ENCODE measurements at places on chromosomes 6 and 20. TPM values are rescaled to one million over a fixed set of nuclear protein-coding genes. Genes with fewer than 3 reads are reported as not detected.
A peak's percentile ranks its signal among the peaks of the same experiment; 100 is the strongest.

TTK gene
- 39.0 TPM for total RNA-seq

DNA sequence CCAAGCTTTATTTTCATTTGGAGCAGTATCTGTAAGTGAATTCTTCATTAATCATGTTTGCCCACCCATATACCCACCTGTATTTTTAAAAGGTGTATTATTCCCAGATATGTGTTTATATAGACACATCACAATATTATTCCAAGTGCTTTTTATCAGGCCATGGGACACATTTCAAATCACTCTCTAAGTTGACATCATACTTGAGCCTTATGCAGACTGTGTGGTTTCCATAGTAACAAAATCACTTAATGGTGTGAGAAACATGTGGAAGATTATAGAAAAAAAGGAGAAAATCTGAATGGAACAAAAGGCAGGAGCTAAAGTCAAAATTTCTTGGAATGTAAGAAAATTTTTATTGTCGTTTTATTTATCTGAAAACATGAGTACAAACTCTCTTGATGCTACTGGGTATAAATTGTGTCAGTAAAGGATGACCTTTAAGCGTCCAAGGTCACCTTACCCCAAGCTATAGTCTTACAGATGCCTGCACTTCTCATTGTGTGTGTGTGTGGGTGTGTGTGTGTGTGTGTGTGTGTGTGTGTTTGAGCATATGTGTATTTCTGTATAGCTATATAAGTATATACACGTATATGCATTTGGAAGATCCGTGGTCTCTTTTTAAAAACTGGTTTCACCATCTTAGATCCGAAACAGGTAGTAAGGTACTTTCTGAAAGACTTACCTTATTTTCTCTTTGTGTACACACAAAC is 79.8 kb upstream of the CCN6 start:
- no peak for DNase-seq

DNA sequence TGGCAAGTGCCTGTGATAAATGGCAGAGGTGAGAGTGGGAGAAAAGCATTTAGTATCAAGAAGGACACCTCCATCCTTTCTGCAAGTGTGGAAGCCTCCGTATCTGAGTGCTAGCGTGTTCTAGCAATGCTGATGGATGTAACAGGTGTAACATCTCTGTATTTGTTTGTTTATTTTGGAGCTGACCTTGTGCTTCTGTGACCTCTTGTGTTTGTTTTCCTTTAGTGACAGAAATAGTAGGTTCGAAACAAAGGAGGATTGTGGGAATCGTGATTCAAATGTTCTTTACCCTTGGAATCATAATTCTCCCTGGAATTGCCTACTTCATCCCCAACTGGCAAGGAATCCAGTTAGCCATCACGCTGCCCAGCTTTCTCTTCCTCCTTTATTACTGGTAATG is 60.4 kb downstream of the SLC22A3 start:
- no peak for DNase-seq

GRCh38 chr6:5150551-5151075 is 65.5 kb downstream of the PPP1R3G start:
- no peak for DNase-seq

SCAND1 gene
- total RNA-seq: 90.9 TPM

DNA sequence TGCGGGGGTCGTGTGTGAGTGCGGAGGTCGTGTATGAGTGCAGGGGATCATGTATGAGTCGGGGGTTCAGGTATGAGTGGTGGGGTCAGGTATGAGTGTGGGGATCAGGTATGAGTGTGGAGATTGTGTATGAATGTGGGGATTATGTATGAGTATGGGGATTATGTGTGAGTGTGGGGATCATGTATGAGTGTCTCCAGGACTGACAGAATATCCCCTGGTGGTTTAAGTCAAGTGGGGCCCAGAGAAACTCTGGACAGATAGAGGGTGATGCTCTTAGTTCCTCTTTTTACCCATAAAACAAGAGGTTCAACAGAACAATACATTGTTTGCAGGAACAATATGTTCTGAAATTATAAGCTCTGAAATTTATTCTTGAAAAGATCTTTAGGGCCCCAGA is 131.9 kb downstream of the UST start:
- DNase-seq: no peak

MMP24 gene
- 0.52 TPM for total RNA-seq

KHDC1 gene
- total RNA-seq: 7.9 TPM

DNA sequence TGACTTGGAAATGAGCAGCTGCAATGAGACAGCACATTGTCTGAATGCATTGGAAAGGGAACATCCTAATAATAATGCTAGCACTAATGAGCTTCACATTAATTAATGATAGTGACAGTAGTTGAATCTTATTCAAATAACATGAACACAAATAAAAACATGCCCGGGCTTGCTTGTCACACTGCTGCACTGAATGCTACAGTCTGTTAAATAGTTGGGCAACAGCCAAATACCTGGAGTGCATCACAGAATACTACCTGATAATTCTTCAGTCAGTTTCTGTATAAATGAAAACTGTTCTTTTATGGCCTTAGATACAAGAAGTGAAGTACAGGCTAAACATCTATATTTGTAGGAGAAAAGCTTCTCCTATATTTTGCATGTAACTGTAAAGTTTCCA is 458.7 kb downstream of the RNF144B start:
- no peak for DNase-seq

- no peak for DNase-seq
These were observed 103.4 kb upstream of the RALGAPA2 start for GRCh38 chr20:20815711-20816455.

DNA sequence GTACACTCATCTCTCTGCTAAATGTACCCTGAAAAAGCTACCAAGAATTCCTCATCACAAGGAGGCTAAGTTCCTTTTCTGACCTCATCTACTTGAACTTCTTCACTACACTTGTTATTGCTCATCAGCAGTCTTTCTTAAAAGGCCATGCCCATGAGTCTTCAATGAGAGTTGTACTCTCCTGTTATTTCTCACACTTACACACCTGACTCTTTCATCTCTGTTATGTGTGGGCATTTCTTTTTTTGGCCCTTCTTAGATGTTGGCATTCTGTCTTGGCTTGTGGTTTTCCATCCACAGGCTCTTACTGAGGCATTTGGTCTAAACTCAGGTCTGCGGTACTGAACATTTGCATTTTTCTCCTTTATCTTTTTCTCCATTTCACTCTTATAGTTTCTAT is 10.7 kb upstream of the SLC17A1 start:
- no peak for DNase-seq

SHLD1 gene
- total RNA-seq: 5.1 TPM

DNA sequence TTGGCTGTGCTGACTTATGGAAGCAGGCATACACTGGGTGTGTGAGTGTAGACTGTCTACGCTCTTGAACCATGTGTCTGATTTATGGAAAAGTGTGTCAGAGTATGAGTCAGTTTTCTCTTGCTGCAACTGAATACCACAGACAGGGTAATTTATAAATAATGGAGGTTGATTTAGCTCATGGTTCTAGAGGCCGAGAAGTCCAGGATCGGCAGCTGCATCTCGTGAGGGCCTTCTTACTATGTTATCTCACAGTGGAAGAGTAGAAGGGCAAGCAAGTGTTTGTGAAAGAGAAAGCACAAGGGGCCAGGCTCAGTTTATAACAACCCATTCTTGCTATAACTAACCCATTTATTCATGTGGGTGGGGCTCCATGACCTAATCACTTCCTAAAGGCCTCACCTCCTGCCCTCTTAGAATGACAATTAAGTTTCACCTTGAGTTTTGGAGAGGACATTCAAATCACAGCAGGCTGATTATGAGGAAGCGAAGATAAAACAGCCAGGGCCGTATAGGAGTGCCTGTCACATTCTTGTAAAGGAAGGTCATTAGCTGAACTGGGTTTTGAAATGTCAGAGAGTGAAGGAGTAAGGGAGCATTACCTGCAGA is 6.7 kb downstream of the GPR31 start:
- no peak for DNase-seq

ELOVL4 gene
- 1.6 TPM for total RNA-seq

THEMIS gene
- total RNA-seq: not detected

DNA sequence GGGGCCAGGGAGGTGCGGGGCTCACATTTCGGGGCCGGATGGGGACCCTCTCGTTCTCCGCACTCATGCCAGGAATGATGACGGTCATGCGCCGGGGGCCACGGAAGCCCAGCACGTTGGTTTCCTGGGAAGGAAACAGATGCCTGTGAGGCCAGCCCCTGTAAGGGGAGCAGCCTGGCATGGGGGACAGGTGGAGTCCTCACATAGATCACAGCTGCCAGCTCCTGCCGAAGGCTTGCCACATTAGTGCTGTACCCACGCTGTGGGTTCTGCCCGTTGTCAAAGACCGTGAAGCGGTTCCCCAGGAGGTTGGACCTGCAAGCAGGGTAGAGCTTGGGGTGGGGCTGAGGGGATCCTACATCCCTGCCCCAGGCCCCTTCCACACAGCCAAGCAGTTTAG is 6.7 kb upstream of the TEAD3 start:
- DNase-seq: no peak

WASF1 gene
- 15.8 TPM for total RNA-seq

- DNase-seq: peak; percentile 80
These were observed 60.5 kb upstream of the SLC22A23 start for GRCh38 chr6:3517350-3517749.

RAET1L gene
- 1.1 TPM for total RNA-seq

LST1 gene
- not detected for total RNA-seq

GRCh38 chr6:66940003-66940402 is 1233.0 kb upstream of the EYS start:
- no peak for DNase-seq

DNA sequence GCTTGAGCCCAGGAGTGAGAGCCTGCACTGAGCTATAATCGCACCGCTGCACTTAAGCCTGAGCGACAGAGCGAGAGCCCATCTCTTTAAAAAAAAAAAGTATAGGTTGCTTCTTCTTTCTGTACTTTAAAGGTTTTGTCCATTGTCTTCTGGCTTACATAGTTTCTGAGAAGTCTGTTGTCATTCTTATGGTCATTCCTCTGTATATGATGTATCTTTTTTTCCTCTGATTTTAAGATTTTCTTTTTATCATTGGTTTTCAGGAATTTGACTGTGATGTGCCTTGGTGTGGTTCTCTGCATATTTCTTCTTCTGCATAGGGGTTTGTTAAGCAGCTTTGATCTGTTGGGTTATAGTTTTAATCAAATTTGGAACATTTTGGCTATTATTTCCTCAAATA is 29.1 kb downstream of the QRSL1 start:
- DNase-seq: no peak

MYH7B gene
- total RNA-seq: 0.04 TPM

GRCh38 chr20:32537657-32538525 is 47.2 kb downstream of the NOL4L start:
- DNase-seq: no peak

MLIP gene
- not detected for total RNA-seq

DNA sequence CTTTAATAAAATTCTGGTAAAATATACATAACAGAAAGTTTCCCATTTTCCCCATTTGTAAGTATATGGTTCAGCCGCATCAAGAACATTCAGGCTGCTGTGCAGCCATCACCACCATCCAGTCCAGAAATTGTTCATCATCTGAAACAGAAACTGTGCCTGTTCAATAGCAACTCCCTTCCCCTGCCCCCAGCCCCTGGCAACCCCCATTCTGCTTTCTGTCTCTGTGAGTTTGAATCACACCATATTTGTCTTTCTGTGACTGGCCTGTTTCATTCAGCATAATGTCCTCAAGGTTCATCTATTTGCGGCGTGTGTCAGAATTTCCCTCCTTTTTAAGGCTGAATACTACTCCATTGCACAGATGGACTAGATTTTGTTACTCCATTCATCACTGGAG is 19.1 kb downstream of the VSTM2L start:
- DNase-seq: no peak

GRCh38 chr6:166747644-166748595 is 120.9 kb upstream of the RPS6KA2 start:
- DNase-seq: no peak

LAMP5 gene
- total RNA-seq: not detected

GRCh38 chr20:5328268-5328667 is 11.5 kb upstream of the PROKR2 start:
- no peak for DNase-seq

CD83 gene
- total RNA-seq: 13.0 TPM

GRCh38 chr20:14992961-14993360 is 655.5 kb upstream of the FLRT3 start:
- DNase-seq: peak; percentile 25

DNA sequence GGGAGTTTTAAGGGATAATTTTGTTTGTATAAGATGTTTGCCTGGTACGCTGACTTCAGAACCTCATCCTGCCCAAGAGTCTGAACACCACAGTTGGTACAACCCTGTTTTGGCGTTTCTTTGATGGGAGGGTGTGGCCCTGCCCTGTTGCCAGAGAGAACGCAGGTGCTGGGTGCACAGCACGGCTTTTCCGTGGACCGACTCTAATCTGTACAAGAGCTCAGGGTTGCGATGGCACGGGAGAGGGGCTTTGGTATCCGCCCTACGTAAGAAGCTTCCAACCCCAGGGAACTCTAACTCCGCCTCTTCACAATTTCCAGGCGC is 1.3 kb downstream of the CYP24A1 start:
- DNase-seq: peak; percentile 37

DNA sequence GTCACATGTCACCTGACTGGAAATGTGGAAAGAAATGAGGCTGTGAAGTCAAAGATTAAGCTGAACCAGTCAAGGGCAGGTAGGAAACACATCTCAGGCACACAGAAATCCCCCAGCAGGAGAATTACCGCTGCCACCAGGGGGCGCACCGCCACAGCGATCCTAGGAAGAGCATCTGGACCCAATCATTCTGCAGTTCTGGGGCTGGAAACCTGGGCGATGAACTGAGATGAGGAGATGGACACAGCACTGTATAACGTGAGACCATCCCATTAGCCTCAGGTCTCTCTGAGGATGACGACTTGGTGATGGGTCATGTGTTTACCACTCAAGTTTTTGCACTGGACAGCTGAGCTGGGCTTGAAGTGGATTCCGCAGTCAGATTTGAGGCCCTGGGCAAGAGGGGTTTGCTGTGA is 6.5 kb upstream of the SLC24A3 start:
- DNase-seq: peak; percentile 74

ANGPT4 gene
- not detected for total RNA-seq

GRCh38 chr6:161480421-161481155 is 206.7 kb upstream of the AGPAT4 start:
- DNase-seq: no peak

- no peak for DNase-seq
These were observed 149.4 kb downstream of the ELOVL4 start for GRCh38 chr6:79797912-79798311.

Measured in PC-3 (cell line).